ENCODE measurements at places on chromosomes 4 and X. TPM values are rescaled to one million over a fixed set of nuclear protein-coding genes. Genes with fewer than 3 reads are reported as not detected.
A peak's percentile ranks its signal among the peaks of the same experiment; 100 is the strongest.

DNA sequence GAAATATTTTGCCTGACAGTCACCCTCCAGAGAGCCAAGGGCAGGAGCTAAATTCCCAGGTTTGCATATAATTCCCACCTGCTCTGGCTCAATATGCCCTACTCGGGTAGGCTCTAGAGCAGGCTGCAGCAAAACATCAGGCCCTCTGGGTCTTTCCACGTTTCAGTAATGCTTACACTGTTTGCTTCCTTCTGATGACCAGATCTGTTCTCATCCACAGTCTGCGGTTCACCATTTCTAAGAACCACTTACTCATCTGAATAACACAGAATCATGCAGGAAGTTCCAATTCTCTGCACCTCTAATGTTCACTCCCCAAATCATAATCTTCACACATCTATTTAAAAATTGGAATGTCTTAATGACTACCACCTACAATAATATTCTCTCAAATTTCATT lies 141.4 kb downstream of the PPP3CA start:
- peak; percentile 60 for DNase-seq

DNA sequence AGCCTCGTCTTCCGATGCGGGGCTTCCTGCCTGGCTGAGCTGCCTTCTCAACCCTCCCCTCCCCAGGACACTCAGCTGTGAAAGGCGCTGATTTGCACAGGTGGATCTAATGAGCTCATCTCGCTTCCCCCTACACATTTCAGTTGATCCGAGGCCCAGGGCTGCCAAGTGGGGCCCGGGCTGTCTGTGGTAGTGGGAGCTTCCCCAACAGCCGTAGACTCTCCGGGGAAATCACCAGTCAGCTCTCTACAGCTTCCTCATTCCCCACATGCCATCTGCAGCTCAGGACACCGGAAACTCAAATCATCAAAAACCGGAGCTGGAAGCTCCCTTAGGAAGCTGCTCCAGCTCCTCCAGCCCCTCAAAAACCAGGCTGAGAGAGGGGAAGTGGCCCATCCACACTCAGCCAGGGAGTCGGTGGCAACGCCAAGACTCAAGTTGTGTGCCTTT lies 56.2 kb downstream of the SMIM20 start:
- DNase-seq: no peak

DNA sequence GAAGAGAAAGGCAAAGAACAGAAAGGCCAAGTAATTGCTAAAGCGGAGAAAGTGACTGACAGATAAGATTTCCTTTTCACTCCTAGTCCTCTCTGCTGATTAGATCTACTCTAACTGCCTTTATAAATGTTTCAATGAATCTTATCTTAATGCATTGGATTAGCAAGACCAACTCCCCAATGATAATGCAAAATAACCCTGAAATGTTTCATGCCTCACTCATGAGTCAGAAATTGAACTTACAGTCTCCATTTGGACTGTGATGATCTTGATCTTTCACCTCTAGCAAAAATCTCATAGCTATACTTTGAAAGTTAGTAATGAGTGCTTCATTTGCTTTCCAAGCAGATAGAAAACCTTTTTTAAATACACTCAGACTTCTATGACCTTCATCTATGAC lies 26.5 kb downstream of the SLC10A7 start:
- no peak for DNase-seq

DNA sequence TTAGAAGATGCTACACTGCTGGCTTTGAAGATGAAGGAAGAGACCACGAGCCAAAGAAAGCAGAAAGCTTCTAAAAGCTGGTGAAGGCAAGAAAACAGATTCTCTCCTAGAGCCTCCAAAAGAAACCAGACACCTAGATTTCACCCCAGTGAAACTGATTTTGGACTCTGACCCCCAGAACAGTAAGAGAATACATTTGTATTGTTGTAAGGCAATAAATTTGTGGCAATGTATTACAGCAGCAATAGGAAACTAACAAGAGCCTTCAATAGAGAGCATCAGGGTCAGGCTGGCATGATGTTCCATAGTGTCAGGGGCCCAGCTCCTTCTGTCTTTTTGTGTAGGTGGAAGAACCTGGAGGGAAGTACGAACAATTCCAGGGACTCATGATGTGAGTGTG lies 6.0 kb upstream of the TEC start:
- DNase-seq: no peak

DNA sequence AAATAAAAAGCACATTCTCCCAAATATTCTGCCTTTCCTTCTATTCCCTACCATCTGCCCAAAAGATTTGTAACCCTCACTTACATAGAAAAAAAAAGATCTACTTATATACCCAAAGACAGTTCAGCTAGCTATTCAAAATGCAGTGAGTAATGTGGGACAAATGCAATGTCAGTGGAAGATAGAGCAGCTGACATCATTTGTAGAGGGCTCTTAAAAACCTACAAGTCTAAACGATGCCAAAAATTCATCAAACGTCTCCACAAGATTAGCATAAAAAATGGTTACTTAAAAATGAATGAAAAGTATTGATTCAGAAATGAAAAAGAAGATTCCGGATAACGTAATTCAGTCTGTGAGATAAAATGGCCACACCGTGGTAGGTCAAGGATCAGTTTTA lies 96.5 kb downstream of the ASB9 start:
- DNase-seq: no peak

- no peak for DNase-seq
Measured at GRCh38 chr4:154367659-154368058, 123.9 kb downstream of the DCHS2 start.

GRCh38 chrX:50876551-50876950 lies 34.0 kb upstream of the BMP15 start:
- no peak for DNase-seq

DNA sequence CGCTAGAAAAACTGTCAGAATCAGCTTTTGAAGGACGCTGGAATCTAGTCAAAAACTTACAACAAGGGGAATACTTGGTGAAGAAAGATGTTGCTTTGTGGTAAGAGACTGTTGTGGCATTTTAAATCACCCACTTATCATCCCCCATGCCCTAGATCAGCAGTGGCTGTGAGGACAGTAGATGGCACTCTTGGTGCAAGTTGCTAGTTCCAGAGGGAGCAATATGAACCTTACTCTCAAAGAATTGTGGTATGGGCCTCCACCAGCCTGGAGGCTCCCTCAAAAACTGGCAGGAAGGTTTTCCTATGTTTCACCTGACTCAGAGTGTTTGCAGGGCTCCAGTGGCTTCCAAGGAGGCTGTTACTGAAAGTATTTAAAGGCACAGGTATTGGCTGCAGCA lies 37.7 kb upstream of the SLC16A2 start:
- peak; percentile 52 for DNase-seq

- DNase-seq: no peak
Measured at GRCh38 chrX:22968494-22968893, 31.3 kb upstream of the DDX53 start.

GRCh38 chrX:24113181-24113580 lies 36.3 kb upstream of the ZFX start:
- DNase-seq: no peak

GRCh38 chrX:39839371-39839770 lies 258.4 kb downstream of the BCOR start:
- no peak for DNase-seq

DNA sequence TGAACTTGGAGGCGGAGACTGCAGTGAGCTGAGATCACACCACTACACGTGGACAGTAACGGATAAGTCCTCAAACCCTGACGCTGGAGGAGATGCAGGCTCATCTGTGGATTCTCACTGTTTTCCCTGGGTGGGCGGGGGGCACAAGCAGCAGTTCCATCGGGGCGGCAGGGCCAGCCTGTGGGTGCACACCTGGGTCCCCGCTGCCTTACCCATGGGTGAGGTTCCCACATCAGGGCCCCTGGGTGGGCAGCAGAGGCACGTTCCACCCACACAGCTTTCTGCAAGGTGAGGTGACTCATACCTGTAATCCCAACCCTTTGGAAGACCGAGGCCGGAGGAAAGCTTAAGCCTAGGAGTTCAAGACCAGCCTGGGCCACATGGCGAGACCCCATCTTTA lies 56.6 kb upstream of the MXD4 start:
- no peak for DNase-seq

RAB9B gene
- total RNA-seq: 0.17 TPM

REPS2 gene
- not detected for total RNA-seq

SSX7 gene
- total RNA-seq: not detected

Measured in activated naive CD4-positive, alpha-beta T cell treated with anti-CD3 and anti-CD28 coated beads for 36 hours (primary cell).